Glomerular endothelial cell (primary cell): ENCODE measurements at places on chromosomes 2 and 18. TPM values are rescaled to one million over a fixed set of nuclear protein-coding genes. Genes with fewer than 3 reads are reported as not detected.

DNA sequence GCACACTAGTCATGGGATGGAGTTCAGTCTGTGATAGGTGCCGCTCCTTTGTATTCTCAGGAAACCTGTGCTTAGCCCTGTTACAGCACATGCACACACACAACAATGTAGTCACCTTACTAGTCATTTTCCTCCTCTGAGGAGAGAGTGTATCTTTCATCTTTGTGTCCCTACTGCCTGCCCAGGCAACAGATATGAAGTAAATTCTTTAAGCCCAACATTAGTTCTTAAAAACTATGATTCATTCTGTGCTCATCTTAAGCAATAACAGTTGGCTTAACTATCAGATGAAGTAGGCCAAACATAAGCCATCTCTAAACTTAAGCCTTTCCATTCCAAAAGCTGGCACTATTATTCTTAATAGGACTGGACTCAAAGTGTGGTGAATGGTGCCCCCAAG, 186.5 kb downstream of the LNPK start:
- no peak for DNase-seq

DNA sequence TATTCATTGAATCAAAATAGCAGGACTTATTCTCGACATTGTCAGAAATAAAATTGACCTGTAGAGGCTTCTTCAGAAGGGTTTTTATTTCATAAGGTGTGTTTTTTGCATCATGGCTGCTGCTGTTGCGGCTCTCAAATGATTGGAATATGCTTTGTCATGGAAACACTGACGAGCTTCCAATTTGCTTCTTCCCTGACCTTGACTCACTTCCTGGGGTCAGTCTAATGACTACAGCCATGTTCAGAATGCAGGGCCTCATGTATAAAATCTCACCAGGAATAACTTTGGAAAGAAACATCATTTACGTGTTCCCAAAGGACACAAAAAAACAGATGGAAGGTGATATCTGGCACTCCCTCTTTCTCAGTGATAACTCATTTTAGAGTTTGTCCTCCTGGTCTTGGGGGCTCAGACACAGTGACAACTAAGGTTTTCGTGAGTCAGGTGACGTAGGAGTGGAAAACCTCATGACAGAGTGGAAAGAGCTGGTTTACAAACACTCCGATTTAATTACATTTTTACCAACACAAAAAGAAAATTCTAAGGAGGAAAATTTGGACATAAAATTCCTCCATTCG, 467.0 kb upstream of the RAB12 start:
- DNase-seq: peak; percentile 31

DNA sequence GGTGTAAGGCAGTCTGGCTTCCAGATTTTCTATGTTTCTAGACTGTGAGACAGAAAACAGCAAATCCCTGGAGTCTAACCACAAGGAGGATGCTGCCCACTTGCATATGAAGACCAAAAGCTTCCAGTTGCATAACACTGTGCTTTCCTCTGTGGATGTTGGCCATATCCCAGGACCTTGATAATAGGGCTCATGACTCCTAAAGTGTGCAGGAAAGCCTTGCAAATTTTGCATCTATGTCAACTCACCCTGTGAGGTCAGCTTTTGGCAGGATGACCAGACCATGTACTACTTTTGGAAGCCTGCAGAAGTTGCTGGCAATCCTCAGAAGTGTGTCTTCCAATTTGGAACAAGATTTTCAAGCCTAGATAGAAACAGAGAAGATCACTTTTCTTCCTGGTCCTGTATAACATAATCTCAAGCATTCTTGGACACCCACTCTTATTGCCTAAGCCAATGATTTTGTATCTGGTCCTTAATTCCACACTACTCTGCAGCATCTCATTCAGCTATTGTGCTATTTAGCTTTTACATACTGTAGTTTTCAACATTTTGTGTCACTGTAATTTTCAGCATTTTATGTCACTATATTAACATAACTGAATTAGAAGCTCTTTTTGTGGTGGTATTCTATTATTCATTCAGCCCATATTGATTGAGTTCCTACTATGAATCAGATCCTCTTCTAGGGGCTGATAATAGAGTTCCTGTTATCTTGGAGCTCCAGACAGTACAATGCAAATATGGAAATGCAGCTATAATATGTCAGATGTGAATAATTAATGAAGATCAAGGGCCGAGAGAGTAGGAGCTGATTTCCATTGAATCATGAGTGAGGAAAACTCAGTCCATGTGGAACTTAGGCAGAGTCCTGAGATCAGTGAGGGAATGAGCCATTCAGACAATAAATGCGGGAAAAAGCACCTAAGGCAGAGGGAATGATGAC, 85.3 kb upstream of the RAB27B start:
- DNase-seq: no peak

GRCh38 chr18:79560861-79561210, 118.8 kb upstream of the CTDP1 start:
- no peak for DNase-seq

DNA sequence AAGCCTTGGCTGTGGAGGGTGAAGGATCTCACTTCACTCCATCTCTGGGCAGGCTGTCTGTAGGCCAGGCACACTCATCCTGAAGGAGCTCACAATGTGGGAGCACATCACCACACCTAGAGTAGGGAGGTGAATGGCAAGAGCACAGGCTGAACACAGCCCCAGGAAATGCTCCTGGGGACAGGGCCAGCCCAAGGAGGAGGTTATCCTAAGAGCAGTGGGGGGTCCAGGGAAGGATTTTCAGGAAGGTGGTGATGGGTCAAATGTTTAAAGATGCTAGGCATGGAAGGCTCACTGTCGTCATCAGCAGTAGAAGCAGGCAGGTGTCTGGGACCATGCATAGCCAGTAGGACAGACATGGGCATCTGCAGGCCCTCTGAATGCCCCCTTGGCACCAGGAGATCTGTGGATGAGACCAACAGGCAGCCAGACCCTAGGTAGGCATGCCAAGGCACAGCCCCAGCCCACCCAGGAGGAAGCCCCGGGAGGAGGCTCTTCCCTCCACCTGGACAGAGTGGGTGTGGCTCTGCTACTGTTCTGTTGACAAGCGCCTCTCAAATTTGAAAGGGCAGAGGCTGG, 91.7 kb upstream of the RAB6C start:
- DNase-seq: no peak

GRCh38 chr2:26993768-26994167, 23.3 kb downstream of the MAPRE3 start:
- no peak for DNase-seq

DNA sequence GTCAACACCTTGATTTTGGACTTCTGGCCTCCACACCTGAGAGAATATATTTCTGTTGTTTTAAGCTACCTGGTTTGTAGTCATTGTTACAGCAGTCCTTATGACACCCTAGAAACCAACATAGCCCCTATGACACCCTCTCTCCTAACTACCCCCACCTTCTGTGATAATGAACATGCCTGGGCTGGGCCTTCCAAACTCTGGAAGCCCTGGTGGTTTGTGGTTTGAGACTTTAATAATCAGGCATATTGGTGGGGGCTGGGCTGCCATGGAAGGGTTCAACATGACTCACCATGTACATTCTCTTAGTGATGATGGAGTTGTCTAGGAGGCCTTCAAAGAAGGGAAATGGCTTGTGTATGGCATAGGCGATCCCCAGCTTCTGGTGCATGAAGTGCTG, 3.3 kb downstream of the SP110 start:
- DNase-seq: no peak

- no peak for DNase-seq
These were observed 45.6 kb upstream of the SLC1A4 start for GRCh38 chr2:64943387-64944150.

NDUFB3 gene
- 73.9 and 92.0 TPM in 2 replicates for total RNA-seq

FOXD4L1 gene
- 0.05 TPM in 1 of 2 replicates, not detected in the other for total RNA-seq

MYO1B gene
- 109 and 232 TPM in 2 replicates for total RNA-seq
